ENCODE measurements at places on chromosomes 4 and X.
A peak's percentile ranks its signal among the peaks of the same experiment; 100 is the strongest.

DNA sequence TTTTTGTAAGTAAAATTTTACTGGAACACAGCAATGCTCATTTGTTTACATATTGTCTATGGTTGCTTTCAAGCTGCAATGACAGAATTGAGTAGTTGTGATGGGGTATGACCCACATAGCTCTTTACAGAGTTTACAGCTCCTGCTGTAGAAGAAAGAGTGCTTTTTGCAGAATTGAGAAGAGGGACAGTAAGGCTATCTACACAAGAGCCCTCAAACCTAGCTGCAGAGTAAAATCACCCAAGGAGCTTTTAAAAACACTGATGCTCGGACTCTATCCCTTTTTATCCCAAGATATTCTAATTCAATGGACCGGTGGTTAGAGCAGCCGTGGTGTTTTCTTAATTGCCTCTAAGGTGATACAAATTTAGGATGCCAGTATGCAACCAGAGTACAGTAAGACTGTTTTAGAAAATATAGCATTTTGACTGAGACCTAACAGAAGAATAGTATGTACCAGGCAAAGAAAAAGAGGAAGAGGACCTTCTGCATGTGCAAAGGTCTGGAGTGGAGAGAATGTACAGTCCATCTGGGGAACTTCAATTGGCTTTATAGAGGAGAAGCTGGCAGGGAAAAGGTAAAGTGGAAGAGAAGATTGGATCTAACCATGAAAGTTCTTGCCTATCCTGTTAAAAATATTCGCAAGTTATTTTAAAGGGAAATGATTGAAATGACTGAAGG is 663.6 kb upstream of the CPEB2 start:
- no peak for DNase-seq

DNA sequence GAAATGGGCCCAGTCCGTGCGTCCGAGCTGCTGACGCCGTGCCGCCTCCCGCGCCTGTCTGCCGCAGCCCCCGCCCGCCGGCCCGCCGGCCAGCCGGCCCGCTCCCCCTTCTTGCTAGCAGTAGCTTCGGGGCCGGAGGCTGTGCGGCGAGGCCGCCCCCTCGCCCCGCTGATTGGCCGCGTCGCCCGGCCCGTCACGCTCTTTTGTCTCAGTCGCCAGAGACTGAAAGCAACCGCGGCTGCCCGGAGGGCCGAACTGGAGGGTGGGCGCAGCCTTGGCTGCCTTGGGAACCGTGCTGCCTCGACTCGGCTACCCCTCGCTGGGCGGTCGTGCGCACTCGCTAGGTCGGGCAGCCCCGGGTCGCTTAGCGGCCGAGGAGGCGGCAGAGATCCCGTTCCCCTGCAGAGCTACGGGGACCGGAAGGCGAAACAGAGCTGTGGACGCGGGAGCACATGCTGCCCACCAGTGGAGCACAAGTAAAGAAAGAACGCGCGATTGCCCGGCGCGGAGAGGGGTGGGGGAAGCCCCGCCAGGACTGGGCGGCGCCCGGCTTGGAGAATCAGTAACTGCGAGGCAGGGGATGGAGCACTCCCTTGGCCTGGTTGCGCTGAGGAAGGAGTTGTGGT is at the start of gene ZCCHC18:
ZCCHC18 (plus strand) TSS at position 198 of the 626 bp plus-strand sequence. CDS start 1,589 bp downstream, outside the sequence.
- peak; percentile 50 for DNase-seq

GRCh38 chrX:153704021-153704526 is 16.3 kb downstream of the SLC6A8 start:
- no peak for DNase-seq

DNA sequence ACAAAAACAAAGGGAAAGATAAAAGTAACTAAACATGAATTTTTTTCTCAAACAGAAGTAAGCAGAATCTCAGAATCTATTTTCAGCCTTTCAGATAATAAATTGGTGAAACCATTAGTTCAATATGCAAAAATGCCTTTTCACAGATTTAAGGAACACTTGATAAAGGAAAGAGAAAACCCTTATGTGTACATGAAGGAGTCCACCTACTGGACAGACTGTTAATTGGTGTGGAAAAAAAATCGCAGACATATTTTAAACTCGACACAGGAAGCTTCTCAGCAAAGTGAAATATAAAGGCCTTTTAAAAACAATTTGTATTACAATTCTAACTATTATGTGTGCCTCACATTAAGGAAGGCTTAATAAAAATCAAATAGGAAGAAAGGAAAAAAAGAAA is 22.3 kb downstream of the COX7B2 start:
- DNase-seq = peak; percentile 37

DNA sequence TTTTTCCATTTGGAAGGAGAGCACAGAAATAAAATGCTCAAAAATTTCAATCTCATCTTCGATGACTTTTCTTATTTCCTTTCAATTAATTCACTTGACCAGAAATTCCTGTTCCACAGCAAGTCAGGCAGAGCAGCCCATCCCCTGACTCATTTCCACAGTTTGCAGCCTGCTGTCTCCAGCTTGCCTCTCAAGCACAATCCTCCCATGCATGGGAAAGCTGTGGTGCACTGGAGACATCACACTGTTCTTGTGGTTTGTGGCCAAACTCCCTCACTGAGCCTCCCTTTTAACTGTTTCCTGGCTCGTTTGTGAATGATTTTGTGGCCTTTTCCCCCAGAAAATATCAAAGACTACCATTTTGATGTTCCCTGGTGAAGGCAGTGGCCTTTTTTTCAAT is 114.0 kb upstream of the ENPEP start:
- DNase-seq = no peak

DNA sequence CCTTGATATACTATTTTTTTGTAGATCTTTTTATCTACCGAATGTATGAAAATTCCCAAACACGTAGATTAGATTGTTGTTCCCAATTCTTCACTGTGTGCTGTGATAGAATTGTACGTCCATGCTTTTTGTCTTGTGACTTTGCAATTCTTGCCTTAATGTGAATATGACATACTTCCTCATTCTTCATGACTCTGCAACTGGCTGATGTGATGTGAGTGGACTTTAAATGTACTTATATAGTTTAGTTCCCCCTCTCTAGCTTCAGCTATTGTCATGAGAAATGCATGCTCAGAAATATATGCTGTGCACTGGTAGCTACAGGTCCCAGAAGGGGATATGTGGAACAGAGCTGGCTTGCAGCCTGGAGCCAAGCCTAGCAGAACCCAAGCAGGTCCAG is 89.4 kb downstream of the FTHL17 start:
- no peak for DNase-seq

DNA sequence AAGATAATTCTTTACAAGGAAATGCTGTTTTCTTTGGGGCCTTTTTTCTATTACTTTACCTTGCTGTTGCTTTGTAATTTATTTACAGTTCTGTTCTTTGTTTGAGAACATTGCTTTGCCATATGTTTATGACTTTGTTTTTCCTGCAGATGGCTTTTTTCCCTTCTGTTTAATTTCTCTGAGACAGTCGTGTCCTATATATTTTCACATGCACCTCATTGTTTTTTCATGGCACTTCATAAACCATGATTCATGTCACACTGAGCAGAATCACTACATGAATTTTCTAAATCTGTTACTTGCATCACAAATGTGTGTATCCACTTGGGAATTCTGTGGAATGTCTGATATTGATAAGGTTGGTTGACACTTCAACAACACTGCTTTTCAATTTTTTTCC is 33.0 kb upstream of the PNPLA4 start:
- no peak for DNase-seq

DNA sequence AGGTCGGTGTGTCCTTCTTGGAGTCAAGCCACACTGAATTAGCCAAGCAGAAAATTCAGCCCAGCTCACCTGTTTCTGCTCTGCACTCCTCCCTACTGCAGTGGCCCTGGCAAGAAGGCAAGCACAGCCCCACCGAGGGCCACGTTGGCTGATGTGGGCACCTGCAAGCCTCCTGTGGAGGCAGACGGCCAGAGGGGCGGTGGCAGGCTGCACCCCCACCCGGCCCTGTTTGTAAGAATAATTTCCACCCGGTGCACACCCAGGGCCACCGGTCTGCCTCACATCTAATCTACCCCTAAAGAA is 18.8 kb downstream of the PPP2R2C start:
- no peak for DNase-seq

DNA sequence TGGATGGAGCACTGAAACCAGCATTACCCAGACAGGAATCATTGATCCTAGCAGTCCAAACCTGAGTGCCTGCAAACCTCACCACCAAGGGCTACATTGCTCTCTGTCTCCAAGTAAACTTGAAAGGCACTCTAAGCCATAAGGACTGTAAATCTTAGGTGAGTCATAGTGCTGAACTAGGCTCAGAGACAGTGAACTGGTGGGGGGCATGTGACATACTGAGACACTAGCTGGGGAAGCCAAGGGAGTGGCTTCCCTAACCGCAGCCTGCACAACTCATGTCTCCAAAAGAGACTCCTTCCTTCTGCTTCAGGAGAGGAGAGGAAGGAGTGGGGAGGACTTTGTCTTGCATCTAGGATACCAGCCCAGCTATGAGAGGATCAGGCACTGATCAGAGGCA is 235.5 kb upstream of the ACTRT1 start:
- DNase-seq = no peak

- no peak for DNase-seq
Observed at GRCh38 chr4:42302348-42302747, 94.9 kb upstream of the SHISA3 start.

DNA sequence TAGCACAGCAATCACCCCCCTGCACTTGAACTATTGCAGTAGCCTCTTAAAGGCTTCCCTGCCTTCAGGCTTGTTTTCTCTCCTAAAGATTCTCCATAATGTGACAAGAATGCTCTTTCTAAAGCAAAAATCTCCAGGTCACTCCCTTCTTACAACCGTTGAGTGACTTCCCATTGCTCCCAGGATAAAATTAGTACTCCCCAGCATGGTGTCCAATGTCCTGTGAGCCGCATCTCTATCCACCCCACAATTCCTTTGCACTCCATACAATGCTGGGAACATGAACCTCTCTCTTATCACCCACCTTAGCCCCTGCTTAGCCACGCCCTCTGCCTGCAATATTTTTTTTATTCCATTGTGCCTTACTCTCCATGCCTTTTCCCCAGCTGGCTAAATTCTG is 85.7 kb upstream of the SHISA3 start:
- DNase-seq = no peak

DNA sequence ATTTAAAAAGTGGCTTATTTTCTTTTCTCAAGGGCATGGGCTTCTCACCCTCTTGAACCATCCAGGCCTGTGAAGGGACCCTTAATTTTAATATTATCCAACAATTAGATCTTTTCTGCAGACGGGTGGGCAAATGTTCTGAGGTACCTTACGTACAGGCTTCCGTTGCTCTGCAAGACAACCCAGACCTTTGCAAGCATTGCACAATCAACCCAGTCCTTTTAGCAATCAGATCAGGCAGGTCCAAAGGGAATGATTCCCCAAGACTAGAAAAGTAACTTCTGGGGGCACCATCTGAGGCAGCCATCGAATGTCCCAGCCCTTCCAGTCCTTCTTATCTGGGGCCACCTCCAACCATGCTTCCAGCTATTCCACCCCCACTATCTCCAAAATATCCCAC is 67.3 kb upstream of the TACR3 start:
- no peak for DNase-seq

DNA sequence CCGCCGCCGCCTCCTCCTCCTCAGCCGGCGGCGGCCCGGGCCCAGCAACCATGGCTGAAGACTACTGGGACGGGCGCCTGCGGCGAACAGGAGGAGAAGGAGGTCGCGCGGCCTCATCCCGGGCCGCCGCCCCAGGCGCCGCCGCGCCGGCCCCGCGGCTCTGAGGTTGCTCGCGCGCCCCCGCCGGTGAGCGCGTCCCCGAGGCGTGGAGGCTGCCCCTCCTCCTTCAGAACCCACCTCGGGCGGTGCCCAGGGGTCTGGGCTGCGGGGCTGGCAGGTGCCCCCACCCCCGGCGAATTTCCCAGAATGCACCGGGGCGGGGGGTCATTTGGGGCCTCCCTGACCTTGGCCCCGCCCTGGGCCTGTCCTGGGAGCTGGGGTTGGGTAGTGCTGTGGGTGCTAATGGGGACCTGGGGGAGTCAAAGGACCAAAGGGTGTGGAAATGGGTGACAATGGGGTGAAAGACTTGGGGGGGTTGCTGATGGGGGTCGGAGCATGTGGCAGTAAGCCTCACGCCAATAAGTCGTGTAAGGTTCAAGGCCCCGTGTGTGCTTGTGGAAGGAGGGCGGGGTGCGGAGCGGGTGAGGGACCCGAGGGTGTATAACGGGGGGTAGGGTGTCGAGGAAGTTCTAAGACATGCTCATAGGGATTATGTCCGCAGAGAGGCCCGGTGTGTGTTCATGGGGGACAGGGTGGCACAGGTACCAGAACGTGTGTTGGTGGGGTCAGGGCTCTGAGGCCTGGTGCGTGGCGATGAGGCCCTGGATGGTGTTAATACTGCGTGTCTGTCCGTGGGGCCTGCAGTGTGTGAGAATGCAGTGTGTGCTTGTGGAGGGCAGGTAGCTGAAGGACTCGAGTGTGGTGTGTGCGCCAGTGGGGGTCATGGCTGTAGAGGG is 687 bp downstream of the CDK16 start:
- no peak for DNase-seq

DNA sequence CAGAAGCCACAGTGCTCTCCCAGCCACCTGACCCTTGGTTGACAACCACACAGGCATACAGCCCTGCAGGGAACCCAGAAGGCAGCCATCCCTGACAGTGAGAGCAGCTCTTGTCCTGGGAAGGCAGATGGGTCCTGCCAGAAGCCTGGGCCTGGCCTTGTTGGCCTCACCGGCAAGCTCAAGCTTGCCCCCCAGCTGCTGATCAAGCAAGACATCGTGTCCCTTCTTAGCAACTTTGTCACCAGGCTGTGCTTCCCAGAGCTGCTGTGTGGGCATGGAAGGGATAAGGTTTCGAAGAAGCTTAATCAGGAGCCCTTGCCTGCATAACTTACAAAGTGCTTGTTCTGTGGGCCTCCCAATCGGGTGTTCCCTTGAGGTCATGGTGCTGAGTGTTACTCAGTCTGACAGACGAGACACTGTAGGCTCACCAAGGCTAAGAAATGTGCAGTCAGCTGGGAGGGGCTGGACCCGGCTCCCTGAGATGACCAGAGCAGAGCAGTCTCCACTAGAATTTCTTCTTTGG is 6.8 kb upstream of the ABLIM2 start:
- DNase-seq = no peak

DNA sequence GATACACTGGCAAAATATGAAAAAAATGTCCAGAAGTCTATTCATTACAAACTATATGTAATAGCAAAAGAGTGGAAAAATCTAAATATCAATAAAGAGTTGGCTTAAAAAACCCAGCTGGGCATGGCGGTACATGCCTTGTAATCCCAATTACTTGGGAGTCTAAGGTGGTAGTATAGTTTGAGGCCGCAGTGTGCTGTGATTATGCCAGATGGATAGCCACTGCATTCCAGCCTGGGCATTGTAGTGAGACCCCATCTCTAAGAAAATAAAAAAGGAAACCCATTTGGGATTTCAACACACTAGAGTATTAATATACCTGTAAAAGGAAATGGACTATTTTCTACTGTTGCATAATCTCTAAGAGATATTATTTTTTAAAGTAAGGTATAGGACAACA is 45.4 kb downstream of the AFF1 start:
- DNase-seq = no peak

DNA sequence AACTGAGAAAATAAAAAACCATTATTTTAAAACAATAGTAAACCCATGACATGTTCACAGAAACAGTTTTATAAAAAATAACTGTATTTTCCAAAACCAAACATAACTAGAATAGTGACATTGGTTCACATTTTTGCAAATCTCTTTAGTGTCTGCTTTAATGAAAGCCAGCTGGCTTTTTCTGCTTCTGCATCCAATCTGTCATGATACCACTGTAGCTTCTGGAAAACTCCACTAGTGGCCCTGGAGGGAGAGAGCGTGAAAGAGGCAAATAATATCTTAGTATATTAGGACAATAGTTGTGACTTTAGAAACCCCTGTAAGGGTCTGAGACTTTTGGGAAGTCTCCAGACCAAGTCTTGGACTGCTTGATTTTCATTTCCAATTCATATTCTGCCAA is 31.1 kb downstream of the FGFBP1 start:
- DNase-seq = no peak

- DNase-seq = no peak
Observed at GRCh38 chr4:97121493-97121892, 1021.8 kb downstream of the STPG2 start.
